ENCODE measurements at places on chromosomes 4 and X. TPM values are rescaled to one million over a fixed set of nuclear protein-coding genes. Genes with fewer than 3 reads are reported as not detected.

- no peak for DNase-seq
Observed at GRCh38 chrX:132563976-132564375, 75.1 kb upstream of the MBNL3 start.

DNA sequence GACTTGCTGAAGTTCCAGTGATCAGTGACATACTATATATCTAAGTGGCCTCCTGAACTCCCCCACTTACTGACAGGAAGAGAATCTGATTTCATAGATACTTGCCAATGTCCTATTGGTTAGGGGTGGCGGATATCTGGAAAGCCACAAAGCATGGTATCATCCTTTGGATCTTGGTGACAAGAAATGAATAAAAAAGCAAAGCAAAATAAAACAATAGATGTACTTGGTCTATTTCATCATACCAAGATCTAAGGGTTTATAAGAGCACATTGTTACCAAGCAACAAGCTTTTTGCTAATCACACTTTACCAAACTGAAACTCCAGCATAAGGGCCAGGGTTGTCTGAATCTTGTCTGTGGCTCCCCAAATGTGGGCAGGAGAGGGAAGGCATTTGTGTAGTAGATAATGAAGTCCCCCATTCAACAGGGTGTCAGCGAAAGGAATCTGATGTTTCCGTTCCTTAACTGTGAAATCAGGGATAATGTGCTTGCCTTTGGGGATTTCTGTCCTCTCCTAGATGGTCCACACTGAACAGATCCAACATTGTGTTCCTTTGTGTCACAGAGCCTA, 125.0 kb upstream of the SMIM10 start:
- no peak for DNase-seq

GRCh38 chr4:140740906-140741670, 15.1 kb downstream of the TBC1D9 start:
- DNase-seq: no peak

DNA sequence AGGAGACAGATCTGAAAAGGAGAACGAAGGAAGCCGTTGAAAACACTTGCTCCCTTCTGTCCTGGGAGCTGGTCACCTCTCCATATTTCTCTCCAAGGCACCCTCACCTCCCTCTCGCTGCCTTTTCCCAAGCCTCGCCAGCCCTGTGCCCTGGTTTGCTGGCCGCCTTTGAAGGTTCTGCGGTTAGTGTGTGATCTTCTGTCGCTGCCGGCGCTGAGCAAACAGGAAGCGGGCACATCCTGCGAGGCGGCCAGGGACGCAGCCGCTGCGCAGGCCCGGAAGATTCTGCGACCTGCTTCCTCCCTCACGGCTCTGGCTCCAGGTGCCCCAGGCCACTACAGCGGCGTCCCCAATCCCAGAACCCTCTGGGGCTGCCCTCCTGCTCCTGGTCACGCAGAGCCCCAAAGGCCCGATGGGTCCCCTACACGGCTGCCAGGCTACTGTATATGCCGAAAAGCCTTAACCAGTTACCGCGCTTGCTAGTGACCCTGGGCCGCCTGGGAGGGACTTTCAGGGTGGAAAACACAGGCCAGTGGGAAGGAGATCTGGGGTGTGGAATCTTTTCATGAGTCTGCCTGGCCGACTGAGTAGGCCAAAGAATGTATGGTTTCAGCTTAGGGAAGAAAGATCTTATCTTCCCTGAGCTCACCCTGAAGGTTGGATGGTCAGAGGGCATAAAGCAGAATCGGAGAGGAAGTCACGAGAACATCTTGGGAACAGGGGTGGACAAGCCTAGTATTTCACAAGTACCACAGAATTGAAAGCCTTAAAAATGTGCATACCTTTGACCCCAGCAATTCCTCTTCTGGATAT, 2.3 kb upstream of the SASH3 start:
- peak; percentile 90 for DNase-seq

DNA sequence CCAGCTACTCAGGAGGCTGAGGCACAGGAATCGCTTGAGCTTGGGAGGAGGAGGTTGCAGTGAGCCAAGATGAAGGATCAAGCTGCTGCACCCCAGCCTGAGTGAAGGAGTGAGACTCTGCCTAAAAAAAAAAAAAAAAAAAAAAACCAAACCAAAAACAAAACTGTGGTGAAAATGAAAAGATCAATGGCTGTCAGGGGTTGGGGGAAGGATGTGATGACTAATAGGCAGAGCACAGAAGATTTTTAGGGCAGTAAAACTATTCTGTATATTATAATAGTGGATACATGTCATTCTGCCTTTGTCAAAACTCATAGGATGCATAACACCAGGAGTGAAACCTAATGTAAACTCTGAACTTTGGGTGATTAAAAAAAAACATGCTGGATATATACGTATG, 69.9 kb upstream of the ELOVL6 start:
- no peak for DNase-seq

GRCh38 chr4:159443975-159444374, 341.1 kb downstream of the RAPGEF2 start:
- DNase-seq: no peak

GRCh38 chr4:28639747-28640146, 1779.1 kb downstream of the STIM2 start:
- DNase-seq: no peak

DNA sequence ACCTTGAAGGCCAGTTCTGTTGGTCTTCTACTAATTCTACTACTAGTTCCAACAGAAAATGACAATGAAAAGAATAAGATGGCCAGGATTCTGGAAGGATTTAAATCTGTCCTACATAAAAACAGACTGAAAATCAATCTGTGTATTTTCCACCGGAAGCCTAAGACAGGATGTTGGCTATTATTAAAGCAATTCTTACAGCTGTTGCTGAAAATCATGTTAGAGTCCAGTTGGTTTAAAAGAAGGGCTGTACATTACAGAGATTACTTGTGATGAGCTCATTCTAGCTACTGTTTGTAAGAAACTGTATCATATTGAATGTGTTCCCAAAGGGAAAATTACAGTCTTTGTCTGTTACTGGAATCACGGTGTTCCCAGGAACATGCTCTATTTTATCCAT, 54.8 kb upstream of the MAGEB16 start:
- no peak for DNase-seq

Gene STATH
- not detected for total RNA-seq

Gene SOD3
- 115 TPM for total RNA-seq

Gene LRAT
- total RNA-seq: 0.16 TPM

Gene GASK1B
- total RNA-seq: 90.6 TPM

Gene POLA1
- total RNA-seq: 8.7 TPM
